ENCODE measurements at places on chromosomes 11 and 22.

DNA sequence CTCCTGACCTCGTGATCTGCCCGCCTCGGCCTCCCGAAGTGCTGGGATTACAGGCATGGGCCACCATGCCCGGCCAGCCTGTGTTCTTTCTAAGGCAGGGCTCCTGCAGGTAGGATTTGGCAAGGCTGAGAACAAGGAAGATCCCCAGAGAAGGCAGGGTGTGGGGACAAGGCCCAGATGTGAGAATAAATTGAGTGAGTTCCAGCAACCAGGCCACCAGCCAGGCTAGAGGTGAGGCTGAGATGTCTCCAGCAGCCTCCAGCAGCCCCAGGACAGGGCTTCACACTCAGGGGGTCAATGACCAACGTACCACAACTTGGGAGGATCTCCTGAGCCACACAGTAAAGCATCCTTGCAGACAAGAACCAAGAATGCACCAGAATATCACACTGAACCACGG is 75.1 kb downstream of the BUD13 start:
- DNase-seq: no peak

- no peak for DNase-seq
These were observed 90.9 kb downstream of the RRAS2 start for GRCh38 chr11:14267861-14268635.

DNA sequence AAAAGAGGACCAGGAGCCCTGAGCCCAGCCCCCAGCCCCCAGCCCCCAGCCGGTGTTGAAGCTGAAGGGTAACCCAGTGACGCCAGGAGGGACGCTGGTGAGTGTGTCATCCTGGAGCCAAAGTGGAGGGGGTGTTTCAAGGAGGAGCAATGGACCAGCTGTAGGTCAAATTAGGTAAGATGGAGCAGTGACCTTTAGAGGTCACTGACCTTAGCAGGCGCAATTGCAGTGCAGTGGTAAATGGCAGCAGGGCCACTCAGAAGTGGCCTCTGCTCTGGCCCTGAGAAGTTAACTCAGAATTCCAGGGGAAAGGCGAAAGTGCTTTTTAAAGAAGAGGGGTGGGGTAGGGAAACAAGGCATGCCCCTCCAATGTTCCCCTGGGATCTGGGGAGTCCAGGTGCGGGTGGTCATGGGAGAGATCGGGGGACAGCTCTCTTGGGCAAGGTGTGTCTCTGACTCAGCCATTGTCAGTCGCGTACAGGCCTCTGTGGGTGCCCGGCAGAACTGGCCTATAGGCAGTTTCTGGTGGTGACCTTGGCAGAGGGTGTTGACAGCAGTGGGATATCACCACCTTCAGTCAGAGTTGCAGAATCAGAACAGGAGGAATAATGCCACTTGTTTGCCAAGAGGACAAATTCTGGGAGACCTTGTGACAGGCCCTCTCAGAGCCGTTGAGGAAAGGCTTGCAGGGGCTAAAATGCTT is 50.3 kb upstream of the TIMP3 start:
- DNase-seq: no peak

GRCh38 chr22:39174498-39175352 is 22.2 kb upstream of the CBX7 start:
- no peak for DNase-seq

DNA sequence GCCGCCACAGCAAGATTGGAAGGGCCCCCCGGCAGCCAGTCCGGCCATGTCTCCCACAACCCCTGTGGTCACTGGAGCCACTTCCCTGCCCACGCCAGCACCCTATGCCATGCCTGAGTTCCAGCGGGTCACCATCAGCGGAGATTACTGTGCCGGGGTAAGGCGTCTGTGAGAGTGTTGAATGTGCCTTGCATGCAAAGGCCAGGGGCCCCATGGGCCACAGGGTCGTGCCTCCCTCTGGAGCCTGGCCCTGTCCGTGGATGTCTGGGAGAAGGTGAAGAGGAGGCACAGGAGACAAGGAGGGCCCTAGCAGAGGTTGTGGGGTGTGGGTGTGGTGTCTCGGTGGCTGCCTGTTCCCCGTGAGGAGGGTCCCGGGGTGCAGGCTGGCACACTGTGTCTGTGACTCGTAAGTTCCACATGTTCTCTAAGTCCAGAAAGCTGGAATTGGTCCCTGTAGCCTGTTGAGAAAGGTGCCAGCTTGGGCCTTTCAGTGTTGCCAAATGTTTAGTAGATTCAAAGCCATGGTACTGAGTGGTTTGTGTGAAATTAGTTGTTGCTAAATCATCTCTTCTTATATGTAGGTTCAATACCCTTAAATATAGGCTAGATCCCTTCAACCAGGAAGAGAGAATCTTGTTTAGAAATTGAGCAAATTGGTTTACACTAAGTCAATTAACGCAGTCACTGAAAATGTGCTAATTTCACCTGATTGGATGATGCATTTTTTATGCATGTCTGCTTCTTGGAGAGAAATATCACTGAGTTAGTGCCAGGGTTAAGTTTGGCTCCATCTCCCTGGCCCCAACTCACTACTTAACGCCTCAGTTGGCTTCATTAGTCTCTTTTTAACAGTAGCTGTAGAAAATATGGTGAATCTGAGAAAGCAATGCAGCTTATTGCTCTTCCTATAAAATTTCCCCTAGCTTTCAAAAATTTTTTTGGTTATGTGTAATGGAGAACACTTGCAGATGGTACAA is 23.8 kb downstream of the AMPD3 start:
- peak; percentile 15 for DNase-seq

- no peak for DNase-seq
These were observed 11.3 kb upstream of the SESN3 start for GRCh38 chr11:95242091-95242844.

- DNase-seq: no peak
These were observed 21.0 kb upstream of the AMOTL1 start for GRCh38 chr11:94747146-94747545.

DNA sequence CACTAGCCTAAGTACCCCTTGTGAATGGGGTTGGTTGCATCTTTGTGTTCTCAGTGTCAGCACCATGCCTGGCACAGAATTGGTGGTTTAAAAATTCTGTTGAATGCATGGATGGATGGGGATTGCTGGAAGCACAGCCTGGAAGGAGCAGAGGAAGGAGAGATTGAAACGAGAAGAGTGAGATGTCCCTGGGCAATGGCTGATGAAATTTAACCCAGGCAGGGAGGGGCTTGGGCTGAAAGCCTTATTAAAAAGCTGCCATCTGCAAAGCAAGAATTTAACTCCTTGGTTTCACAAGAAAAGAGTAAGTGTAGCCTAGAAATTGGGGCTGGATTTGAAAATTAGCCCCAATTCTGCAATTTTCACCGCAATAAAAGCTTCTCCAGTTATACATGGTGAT is 126.7 kb downstream of the TEAD1 start:
- DNase-seq: no peak

DNA sequence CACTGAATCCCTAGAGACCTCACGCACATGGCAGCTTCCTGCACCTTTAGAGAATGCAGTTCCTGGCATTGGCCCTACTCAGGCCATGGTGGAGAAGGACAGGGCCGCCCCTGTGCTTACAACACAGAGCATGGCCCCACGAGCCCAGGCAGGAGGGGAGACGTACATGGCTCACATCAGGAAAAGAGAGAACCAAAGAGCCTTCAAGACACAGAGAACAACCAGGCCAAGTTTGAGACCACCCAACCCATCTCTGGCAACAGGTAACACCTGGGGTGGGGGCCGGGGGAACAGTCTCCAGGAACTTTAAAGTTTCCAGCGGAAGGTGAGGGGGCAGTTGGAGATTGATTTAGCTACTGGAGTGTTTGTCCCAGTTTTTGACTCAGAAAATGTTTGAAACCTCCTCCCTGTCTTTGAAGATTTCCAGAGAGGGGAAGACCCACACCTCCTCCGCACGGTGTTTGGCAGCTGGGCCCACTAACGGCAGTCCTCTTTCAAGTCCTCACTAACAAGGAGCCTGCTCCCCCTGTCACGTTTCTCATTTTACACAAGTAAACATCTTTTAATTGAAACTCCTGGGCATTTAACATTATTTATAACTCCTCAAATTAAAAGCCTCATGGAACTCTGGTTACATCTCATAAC is 1423.8 kb downstream of the TBC1D22A start:
- no peak for DNase-seq

DNA sequence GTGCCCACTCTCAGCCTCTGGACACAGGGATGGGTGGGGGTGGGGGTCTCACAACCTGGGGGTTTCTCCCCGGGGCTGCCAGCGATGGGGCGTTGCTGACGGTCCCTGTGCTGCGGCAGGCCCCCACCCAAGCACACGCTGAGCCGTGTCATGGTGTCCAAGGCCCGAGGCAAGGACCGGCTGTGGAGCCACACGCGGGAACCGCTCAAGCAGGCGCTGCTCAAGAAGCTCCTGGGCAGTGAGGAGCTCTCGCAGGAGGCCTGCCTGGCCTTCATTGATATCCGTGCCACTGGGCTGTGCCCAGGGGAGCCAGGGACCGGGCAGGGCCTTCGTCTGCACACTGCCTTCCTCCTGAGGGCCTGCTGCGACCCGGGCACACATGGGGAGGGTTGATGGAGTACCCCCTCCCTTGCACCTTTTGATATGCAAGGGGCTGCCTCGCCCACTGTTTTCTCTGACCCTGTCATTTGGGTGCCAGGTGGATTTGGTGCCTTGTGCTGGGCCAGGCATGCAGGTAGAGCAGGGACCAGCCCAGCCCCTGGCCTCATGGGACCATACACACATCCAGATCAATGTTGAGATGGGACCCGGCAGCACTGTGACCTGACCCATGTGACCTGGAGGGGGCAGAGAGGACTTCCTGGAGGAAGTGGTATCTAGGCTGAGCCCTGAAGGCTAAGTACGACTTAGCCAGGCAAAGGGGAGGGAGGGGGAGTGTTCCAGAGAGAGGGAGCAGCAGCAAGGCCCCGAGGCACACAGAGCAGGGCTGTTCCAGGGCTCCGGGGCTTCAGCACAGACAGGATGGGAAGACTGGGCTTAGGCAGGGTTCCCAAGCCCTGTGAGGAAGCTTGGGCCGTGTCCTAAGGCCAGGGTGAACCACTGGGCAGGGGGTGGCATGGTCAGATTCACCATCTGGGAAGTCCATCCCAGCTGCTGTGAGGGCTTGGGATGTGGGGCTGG is 75.2 kb downstream of the MYO7A start:
- DNase-seq: no peak

DNA sequence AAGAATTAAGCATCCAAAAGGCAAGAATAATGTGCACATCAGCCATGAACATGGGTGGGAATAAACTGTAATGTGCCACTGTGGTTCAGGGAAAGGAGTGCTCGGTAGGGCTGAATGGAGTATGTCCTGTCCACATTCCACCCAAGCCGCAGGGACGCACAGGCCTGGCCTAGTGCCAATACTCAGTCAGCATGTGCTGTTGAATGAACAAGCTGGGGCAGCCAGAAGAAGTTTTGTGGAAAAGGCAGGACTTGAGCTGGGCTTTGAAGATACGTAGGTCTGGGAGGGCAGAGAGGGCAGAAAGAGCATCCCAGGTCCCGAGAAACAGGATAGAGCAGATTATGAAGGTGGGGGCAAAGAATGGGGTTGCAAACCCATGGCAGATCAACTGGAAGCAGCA is 60.0 kb upstream of the PLET1 start:
- no peak for DNase-seq

- DNase-seq: no peak
These were observed 2269.3 kb upstream of the RAG2 start for GRCh38 chr11:38867338-38867737.

GRCh38 chr11:122772945-122773344 is 65.4 kb upstream of the CRTAM start:
- no peak for DNase-seq

DNA sequence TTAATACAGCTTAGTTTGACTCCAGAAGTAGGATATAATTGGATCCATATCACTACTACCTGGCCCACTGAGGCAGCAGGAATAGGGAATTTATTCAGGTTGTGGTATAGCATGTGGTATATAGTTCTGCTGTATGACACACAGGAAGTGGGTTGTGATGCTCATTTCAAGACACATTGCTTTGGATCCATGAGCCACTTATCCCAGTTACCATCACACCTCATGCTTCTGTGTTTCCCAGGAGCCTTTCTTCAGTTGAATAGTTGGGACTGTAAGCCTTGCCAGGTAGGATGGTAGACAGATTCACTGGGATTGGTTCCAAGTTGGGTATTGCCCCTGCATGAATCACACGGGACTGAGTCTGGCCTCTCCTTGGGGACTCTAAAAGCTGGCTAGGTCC is 9.9 kb upstream of the SLC37A2 start:
- DNase-seq: no peak

DNA sequence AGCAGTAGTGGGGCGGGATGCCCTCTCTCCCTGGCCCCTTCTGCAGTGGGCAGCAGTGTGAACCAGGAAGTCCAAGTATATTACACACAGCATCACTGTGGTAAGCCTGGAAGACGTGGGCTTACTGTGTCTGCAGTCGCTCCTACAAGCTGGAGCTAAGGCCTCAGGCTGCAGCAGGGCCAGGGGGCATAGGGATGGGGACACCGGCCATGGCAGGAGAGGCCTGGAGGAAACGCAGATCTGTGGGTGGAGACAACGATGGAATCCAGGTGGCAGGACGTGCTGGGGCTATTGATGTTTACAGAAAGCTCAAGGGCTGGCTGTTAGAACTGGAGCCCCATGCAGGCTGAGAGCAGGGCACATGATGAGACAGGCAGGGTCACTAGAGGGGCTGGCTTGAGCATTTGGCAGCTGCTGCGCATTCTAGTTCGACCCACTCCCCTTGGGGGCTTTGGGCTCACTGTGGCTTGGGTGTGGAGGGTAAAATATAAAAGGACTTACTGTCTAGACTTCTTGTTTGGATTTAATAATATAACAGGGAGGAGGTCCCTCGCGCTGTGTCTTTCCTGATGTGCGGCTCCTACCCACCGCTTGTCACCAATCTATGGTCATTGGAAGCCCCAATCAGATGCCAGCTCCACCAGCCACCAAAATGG is 539.5 kb downstream of the TBC1D22A start:
- DNase-seq: no peak

DNA sequence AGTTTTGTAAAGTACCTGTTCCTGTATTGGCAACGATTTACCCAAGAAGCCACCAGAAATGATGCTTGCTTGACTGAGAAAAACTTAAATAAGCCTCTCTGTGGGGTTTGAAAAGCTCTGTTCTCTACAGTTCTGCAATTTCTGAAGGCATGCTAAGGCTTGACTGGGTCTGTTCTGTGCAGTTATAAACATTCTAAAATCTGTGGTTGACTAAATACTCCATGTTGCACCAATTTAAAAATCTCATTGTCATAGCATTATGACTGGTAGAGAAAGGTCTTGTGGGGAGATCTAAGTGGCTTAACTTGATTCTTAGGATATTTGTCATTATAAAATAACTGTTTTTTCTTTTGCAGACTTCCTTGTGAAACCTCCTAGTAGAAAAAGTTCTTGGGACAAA is 73.7 kb downstream of the MTMR3 start:
- no peak for DNase-seq

Data from hippocampal formation (tissue), 2 donors.